ENCODE measurements at places on chromosomes 5 and 9.
A peak's percentile ranks its signal among the peaks of the same experiment; 100 is the strongest.

GRCh38 chr9:28916348-28916747 is 1343.1 kb upstream of the C9orf72 start:
- no peak for DNase-seq

DNA sequence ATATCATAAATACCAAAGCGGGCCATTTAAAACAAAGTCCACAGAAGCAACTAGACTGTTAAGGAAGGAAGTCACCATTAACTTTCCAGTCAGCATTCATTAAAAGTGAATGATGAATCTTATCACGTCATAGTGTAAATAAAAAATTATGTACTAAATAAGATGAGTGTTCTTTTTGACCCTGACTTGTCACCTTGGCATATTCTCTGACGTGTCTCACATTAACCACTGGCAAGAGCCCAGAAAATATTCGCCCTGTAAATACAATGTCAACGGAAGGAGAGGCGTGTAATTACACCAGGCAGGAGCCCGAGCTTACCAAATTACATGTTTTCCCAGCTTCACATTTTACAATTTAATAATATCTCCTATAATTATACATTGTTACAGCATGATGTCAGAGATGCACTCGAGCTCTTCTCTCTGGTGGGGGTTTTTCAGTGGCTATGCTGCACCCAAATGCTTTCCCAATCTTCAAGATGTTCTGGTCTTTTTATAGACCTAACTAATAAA is 29.3 kb upstream of the UBE2QL1 start:
- DNase-seq: no peak

GRCh38 chr9:85522459-85523092 is 219.2 kb downstream of the AGTPBP1 start:
- peak; percentile 40 for DNase-seq

DNA sequence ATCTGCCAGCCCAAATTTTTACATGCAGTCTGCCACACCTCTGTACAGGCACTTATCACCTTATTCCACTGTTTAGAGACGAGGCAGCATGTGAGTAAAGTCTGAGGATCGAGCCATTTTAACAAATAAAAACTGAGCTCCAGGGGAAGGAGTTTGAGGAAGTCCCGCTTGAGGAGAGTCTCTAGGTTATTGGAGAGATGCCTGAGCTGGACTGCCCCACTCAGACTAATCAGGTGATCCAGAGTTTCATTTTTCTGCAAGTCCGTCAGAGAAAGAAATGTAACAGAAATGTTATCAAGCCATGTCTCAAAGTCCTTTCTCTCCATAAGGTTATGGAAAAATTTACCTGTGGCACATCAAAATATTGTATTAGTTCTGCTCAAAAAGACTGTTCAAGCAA is 5.3 kb downstream of the FBXW2 start:
- no peak for DNase-seq

GRCh38 chr5:132566657-132567056 is 9.9 kb downstream of the RAD50 start:
- DNase-seq: no peak
